ENCODE measurements at places on chromosomes 6 and 20. TPM values are rescaled to one million over a fixed set of nuclear protein-coding genes. Genes with fewer than 3 reads are reported as not detected.

GRCh38 chr6:2749969-2750600 is 637 bp downstream of the MYLK4 start:
- peak; percentile 37 for DNase-seq

- no peak for DNase-seq
Measured at GRCh38 chr6:82273295-82273694, 25.8 kb upstream of the IBTK start.

Gene CFAP61
- not detected for total RNA-seq

- DNase-seq = no peak
Measured at GRCh38 chr6:144534180-144534579, 249.0 kb downstream of the UTRN start.

DNA sequence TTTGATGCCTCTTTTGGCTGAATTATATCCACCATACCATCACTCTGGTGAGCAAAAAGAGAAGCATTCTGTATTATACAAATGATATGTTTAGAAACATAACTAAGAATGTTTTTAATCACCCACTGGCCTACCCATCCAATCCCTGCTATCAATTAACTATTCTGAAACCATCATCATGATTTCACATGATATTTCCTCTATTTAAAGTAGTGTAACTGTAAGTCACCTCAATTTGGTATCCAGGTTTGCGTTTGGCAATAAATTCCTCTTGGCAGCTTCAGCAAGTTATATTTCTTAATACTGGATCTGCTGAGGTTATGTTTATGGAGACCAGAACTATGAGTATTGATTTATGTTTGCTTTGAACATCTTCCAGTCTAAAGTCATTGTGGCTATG is 332.1 kb downstream of the UTRN start:
- no peak for DNase-seq

- no peak for DNase-seq
Measured at GRCh38 chr6:169738204-169738975, 13.0 kb downstream of the DYNLT2 start.

DNA sequence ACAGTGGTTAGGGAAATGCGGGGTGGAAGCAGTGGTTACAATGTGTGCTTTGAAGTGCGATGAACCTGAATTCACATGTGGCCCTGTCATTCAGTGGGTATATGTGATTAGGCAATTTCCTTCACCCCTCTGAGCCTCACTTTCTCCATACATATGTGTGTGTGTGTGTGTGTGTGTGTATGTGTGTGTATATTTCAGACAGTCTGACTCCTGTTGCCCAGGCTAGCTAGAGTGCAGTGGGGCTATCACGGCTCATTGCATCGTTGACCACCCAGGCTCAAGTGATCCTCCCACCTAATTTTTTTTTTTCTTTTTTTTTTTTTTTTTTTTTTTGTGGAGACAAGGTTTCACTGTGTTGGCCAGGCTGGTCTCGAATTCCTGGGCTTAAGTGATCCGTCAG is 6.3 kb downstream of the PPP1R14C start:
- DNase-seq = no peak

Gene SLC13A3
- 0.11 TPM for total RNA-seq

- DNase-seq = peak; percentile 68
Measured at GRCh38 chr20:19609642-19610223, 148.3 kb upstream of the RIN2 start.

- no peak for DNase-seq
Measured at GRCh38 chr6:79250107-79250514, 15.6 kb upstream of the HMGN3 start.

GRCh38 chr20:54215157-54215789 is 7.4 kb downstream of the PFDN4 start:
- DNase-seq = no peak

DNA sequence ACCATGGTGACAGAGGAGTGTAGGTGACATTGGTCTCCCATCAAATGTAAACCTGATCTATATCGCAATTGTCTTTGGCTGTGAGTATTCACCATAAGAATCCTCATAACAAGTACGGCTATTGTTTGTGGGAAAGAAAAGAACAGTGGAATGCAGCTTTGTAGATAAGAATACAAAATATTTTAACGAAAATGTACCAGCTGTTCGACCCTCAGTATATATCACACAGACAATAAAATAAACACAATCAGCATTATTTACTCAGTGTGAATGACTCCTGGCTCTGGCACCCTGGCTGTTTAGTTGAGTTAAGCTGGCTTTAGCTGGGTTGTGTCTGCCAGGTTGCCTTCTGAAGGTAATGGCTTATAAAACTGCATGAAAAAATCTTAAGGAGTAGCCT is 43.4 kb downstream of the SNRNP48 start:
- DNase-seq = no peak

Gene SNAP25
- 0.80 TPM for total RNA-seq

DNA sequence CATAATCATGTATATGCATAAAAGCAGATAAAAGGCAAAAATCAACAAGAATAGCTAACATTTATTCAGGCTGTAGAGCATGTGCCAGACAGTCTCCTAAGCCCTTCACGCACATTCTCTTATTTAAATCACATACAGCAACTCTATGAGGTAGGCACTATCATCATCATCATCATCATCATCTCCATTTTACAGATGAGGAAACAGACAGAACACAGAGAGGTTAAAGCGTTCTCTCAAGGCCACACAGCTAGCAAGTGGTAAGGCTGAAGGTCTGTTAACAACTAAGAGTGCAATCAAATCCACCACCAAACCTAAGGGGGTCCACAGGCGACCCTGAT is 857 bp upstream of the PLEKHG1 start:
- no peak for DNase-seq

Gene GFRA4
- total RNA-seq = not detected

Gene GSTA1
- total RNA-seq = not detected

Gene DLL1
- total RNA-seq = 2.8 TPM

DNA sequence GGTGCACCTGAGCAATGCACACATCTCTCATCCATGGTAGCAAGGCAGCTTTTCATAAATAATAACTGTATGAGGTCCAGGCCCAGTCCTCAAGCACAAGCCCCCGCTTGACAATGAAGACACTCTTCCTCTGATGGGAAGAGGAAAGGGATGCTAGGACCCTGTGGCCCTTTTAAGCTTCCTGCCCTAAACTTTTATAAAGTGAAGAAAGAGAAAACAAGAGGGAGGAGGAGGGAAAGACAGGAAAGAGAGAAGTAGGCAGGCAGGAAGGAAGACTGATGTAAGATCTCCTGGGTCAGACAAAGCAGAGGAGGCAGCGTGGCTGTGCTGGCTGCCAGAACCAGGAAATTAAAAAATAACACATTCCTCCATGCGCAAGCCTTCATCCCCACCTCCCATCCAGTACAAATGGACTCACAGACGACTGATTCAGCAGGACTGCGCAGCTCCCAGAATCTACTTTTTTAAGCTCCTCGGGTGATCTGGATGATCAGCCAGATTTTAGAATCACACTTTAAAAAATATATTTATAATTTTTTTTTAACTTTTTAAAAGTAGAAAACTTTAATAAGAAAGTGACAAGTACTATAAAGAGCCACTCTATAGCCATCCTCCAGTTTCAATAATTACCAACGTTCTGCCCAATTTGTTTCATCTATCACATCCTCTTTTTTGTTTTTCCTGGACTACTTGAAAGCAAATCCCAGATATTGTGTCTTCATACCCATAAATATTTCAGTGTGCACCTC is 16.5 kb downstream of the TNFAIP3 start:
- peak; percentile 43 for DNase-seq

DNA sequence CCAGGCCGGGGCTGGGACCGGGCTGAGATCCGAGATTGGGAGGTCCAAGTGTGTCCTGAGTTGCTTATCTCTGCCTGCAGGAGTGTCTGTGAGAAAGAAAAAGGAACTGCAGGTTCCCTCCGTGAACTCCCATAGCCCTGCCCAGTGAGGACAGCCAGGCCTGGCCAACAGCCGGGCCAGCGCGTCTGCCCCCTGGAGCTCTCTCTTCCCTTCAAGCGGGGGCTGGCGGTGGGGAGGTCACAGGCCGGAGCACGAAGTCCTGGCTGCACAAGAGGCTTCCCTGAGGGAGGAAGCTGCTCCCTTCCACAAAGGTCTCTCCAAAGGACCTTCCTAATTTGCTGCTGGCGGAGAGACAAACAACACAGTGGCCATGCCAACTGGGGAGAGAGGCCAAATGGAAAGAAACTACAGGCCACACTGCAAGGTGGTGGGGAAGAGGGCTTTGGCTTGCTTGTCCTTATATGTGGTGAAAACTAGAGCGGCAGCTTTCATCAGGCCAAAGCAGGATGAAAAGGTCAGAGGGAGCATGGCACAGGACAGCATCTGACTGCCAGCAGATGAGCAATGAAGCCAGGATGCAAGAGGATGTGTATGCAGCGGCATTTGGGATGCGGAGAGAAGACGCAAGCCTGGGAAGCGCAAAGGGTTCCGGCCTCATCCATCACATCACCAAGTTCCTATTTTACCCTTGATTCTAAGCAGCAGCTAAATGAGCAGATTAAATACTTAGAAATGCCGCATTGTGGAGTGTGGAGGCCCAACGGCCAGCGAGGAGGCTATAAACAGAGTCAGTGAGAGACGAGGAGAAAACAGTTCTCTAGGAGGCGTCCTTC is 260.0 kb downstream of the ERMARD start:
- no peak for DNase-seq

GRCh38 chr20:34262488-34263288 is 21.5 kb downstream of the ASIP start:
- DNase-seq = peak; percentile 21

- DNase-seq = peak; percentile 42
Measured at GRCh38 chr20:44911264-44911921, 1.5 kb downstream of the PABPC1L start.

DNA sequence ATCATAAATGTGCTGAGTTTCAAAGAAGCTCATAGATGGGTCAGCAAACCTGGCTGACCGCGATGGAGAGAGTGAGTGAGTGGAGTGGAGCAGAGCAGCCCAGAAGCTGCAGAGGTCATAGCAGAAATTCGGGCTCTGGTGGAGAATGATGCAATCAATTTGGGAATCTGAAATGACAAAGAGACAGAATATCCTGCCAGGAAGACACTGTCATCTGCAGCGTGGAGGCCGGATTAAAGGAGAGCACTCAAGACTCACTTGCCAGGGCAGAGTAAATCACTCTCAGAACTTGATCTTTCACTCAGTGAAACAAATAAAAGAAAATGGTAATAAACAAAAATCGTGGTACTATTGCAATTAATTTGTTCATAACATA is 109.6 kb upstream of the RREB1 start:
- no peak for DNase-seq

GRCh38 chr20:19750907-19751636 is 7.0 kb upstream of the RIN2 start:
- DNase-seq = no peak

Gene LGSN
- total RNA-seq = not detected

DNA sequence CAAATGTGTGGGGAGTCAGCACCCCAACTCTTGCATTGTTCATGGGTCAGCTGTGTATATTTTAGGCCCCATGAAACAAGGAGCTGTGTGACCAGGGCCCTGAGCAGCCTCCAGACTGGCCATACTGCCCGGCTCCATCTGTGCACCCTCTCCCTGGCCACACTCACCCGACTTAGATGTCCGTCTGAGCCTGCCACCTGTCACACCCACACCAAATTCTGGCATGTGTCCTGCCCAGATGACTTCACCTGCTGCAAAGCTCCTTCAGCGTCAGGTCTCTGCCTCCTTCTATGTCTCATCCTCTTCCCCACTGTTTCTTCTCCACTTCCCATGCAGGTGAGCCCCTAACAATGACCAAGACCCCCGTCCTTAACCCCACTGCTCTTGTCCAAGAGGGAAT is 88.1 kb upstream of the THBS2 start:
- no peak for DNase-seq

Gene ROMO1
- 443 TPM for total RNA-seq

- DNase-seq = peak; percentile 11
Measured at GRCh38 chr20:35791821-35792220, 20.0 kb downstream of the PHF20 start.

Gene PRSS16
- total RNA-seq = 4.3 TPM

Gene SAMD3
- not detected for total RNA-seq

DNA sequence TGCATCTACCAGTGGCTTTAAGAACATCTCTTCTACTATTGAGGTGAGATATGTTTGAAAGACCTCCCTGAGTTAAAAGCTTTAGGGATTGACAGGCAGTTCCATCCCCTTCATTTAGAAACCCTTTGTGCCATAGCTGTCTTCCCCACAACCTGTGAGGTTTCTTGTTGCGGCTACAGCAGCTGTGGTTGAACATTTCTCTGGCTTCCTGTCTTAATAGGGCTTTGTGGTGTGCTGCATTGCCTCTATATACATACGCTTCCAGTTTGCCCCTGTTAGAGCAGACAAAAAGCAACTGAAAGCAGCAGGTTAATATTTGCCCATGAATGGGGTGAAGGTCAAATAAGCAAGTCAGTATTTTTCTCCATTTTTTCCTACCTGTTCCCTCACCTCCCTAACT is 210.2 kb downstream of the TMEM200A start:
- DNase-seq = no peak

- no peak for DNase-seq
Measured at GRCh38 chr6:143961886-143962878, 45.9 kb downstream of the PLAGL1 start.
